Anterior cingulate cortex (tissue), 58 donors: ENCODE measurements at places on chromosomes 13 and 19.

- no peak for DNase-seq
Observed at GRCh38 chr13:114032126-114032799, 58.4 kb upstream of the C13orf46 start.

GRCh38 chr19:2820112-2820702 is 539 bp downstream of the ZNF554 start:
- no peak for DNase-seq

DNA sequence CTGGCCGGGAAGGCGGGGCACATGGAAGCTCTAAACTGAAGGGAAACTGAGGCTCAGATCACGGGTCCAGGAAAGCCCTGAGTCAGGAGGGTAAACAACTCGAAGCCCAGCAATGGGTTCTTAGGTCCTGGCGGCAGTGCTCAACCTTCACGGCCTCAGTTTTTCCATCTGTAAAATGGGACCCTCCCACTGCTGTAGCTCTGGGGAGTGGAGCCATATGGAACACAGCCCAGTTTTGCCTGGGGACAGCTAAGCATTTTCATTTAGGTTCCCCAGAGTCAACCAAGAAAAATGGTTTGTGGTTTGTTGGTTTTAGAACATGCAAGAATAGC is 30.4 kb downstream of the CEBPG start:
- DNase-seq: no peak

DNA sequence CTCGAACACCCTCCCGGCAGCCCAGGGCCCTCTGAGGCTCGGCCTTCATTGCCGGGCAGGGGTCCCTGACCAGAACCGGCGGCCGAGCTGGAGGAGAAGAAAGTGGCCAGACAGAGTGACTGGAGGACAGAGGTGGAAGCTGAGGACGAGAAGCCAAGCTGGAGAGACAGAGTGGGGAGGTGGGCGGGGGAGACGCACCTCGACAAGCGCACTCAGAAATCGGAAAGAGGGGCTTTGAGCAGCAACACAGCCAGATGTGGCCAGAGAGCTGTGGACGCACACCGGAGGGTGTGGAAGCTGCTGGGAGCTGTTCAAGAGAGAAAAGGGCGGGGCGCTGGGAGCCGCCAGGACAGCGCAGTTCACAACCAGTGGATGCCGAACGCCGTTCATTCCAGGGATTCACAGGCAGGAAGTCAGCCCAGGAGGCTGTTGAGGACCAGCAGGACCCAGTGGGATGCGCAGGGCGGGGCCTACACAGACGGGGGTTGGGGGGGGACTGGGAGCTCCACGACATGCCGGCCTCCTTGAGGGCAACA is 28.2 kb upstream of the C13orf46 start:
- no peak for DNase-seq

- DNase-seq: no peak
Observed at GRCh38 chr13:51636349-51636890, 52.2 kb downstream of the WDFY2 start.
